A673 (cell line): ENCODE measurements at places on chromosomes 4 and X.

DNA sequence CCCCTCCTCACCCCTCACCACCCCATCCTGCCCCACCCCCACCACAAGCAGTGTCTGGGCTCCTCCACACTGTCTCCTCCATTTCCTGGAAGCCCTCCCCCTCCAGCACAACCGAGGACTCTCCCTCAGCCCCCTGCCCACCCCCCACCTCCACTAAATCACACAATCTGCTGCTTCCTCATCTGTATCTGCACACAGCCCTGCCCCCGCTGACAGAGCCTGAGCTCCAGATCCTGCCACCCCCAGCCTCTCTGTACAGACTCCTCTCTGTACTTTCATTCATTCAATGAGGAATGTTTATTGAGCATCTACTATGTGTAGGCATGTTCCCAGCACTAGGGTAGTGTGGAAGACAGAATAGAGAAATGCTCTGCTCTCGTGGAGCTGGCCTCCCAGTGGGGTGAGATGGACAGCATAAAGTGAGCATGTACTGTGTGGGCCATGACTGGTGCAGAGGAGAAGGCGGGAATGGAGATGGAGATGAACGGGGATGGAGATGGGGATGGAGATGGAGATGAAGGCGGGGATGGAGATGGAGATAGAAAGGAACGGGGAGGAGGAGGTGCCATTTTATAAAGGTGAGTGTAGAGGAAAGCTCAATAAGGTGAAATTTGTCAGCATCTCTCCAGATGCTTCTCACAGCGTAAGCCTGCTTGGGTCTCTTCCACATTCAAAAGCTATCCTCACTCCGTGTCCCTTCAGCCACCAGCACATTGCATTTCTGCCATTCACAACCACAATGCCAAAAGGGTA, 2.5 kb upstream of the PPP2R2C start:
- H3K4me1 ChIP-seq = no peaks in the 10 kb centered on the region
- no peak for DNase-seq
- peaks cover 58% of the 10 kb centered on the region for H3K27me3 ChIP-seq
- no peak overlapping the region for H3K27ac ChIP-seq
- H3K36me3 ChIP-seq = no peaks in the 10 kb centered on the region
- no peak overlapping the region for H3K4me3 ChIP-seq

GRCh38 chr4:37812713-37813112, 13.8 kb upstream of the PGM2 start:
- H3K27ac ChIP-seq = no peak overlapping the region
- DNase-seq = no peak
- H3K4me3 ChIP-seq = no peak overlapping the region
- H3K36me3 ChIP-seq = no peaks in the 10 kb centered on the region

DNA sequence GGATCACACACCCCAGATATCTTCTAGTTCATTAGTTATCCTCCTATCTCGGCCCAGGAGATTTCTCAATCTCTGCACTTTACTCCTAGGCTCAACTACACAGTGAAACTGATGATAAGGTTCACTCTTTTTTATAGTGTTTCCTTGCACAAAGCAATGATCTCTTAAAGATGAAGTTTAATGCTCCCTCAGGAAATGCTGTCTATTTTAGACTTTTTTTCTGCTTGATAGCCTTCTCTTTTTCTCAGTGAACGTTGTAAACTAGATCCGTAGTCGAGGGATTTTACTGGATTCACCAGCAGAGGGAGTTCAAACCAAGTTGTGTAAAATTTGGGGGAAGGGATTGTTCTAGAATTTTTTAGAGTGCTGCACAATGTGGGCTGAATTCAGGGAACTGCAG, 269.6 kb downstream of the GBA3 start:
- no peaks in the 10 kb centered on the region for H3K4me1 ChIP-seq
- no peak overlapping the region for H3K4me3 ChIP-seq
- H3K27ac ChIP-seq = no peak overlapping the region
- H3K36me3 ChIP-seq = no peaks in the 10 kb centered on the region
- no peaks in the 10 kb centered on the region for H3K27me3 ChIP-seq
- DNase-seq = peak; percentile 27

- no peaks in the 10 kb centered on the region for H3K4me1 ChIP-seq
- peak overlapping the region; percentile 76 for H3K27ac ChIP-seq
- no peaks in the 10 kb centered on the region for H3K36me3 ChIP-seq
Measured at GRCh38 chrX:48467281-48467761, 2.7 kb downstream of the SLC38A5 start.

DNA sequence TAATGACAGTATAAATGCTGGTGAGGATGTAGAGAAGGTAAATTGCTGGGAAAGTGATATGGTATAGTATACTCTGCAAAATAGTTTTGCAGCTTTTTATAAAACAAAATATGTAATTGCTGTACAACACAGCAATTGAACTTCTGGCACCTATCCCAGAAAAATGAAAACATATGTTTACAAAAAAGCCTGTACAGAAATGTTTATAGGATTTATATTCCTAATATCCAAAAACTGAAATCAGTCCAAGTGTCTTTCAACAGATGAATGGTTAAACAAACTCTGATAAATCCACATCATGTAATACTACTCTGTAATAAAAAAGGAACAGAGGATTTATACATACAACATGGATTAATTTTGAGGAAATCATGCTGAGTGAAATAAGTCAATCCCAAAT, 198.4 kb upstream of the ACTRT1 start:
- H3K36me3 ChIP-seq = no peaks in the 10 kb centered on the region
- H3K4me3 ChIP-seq = no peak overlapping the region
- H3K4me1 ChIP-seq = no peaks in the 10 kb centered on the region

GRCh38 chr4:108081256-108081655, 87.5 kb downstream of the LEF1 start:
- H3K4me3 ChIP-seq = no peak overlapping the region
- H3K4me1 ChIP-seq = no peaks in the 10 kb centered on the region
- H3K36me3 ChIP-seq = no peaks in the 10 kb centered on the region
- H3K27ac ChIP-seq = no peak overlapping the region
- no peaks in the 10 kb centered on the region for H3K27me3 ChIP-seq
- DNase-seq = no peak
